ENCODE measurements at places on chromosomes 7 and 10.

DNA sequence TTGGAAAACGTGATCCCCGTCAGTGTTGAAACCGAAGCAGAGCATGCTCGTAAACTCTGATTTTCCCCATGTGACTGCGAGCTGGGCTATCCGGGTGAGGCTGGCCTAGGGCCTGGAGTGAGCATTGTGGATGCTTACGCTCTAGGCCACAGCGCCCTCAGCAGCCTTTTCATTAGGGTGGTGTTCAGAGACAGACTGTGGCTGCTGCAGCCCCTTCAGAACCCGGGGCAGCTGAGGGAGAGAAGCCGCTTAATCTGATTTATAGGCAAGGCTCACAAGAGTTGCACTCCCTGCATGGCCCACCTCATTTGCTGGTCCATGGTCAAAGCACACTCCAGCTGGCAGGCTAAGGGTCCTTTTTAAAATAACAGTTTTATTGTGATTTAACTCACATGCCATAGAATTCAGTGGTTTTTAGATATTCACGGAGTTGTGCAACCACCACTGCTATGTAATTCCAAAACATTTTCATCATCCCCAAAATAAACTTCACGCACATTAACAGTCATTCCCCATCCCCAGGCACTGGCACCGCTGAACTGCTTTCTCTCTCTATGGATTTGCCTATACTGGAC, 72.5 kb downstream of the SYPL1 start:
- DNase-seq: no peak

GRCh38 chr7:15603124-15603523, 41.3 kb upstream of the AGMO start:
- DNase-seq: no peak

DNA sequence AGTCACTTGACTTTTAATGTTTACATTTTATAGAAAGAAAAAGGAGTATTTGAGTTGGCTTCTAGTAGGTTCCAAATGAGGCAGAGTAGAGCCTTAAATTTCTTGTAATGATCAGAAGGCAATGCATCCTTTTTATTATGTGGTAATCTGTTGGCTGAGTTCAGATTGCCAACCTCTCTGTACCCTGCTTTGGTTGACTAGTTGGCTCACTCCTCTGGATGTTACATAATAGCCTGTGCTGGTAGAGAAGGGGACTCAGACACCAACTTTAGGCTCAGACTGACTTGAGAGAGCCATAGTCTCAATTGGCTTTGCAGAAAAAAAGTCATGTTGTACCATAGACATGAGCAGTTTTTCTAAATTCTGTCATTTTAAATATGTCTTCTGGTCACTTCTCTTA, 46.8 kb upstream of the GLCCI1 start:
- no peak for DNase-seq

DNA sequence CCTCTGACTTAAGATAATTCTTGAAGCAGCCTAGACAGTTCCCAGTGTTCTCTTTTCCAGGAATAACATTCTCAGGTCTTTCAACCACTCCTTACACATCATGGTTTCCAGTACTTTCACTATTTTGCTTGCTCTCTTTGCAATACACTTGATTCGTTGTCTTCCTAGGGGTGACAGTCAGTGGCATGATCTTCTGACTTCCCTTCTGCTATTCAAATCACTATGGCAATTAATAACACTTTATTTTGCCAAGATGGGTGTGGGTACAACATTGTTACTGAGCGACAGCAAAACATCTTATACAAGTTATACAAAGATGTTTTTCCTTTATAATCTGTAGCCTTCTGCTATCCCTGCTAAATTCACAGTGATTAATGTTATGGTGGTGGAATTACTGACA, 15.3 kb downstream of the ARL3 start:
- no peak for DNase-seq

DNA sequence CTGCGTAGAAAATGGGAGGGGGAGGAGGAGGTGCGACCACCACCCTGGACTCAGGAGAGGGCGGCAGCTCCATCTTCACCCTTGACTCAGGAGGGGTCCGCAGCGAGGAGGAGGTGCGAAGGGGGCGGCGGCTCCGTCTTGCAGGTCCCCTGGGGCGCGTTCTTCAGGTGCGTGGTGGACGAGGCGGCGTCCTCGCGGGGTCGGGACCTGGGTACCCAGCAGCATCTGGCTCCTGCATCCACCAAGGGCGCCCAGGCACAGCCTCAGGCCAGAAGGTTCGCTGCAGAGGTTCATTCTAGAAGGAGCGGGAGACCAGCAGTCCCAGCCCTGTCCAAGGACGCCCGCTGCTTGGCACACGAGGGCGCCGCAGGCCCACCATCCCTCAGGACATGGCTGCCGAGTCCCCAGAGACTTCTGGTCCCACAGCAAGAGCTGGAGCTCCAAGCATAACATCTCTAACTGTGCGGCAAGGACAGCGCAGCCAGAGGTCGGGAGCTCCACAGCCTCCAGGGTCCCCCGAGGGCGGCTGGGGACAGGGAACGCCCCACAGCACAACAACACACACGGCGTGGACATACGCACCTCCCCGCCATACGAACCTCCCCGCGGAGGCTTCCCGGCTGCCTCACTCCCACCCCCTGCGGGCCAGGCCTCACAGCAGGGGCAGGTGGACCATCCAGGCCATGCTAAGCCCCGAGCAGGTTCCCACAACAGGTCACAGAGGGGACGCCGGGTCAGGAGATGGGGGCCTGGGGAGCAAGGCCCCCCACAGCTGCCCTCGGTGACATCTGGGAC, 16.8 kb upstream of the DPYSL4 start:
- no peak for DNase-seq

DNA sequence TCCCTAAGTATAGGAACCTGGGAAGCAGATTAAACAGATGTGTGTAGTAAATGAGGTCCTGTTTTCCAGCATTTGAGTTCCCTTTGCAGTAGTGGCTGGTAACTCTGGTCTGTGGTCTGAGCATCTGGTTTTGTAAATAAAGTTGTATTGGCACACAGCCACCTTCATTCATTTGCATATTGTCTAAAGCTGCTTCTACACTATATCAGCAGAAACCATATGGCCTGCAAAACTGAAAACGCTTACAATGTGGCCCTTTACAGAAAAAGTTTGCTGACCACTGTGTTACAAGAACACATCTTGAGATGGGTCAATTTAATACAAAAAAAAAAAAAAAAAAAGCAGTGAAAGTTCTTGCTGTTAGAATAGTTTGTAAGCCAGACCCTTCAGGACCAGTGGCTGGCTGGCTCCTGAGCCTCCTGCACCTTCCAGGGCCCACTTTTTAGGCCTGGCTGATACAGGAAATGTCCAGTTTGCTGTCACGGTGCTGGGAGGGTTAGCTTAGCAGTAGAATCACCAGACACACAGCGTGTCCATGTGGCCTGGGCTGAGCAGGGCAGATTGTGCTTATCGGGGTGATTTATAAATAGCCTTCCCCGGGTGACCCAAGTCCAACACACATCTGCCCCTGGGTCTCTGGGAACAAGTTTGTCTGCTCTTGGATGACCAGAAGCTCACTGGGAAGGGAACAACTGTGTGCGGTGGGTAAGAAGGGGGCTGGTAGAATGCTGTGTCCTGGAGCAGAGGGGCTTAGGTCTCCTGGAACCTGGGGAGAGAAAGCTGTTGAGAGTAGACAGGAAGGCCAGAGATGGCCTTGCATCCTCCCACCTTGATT, 1.4 kb downstream of the C10orf71 start:
- no peak for DNase-seq

DNA sequence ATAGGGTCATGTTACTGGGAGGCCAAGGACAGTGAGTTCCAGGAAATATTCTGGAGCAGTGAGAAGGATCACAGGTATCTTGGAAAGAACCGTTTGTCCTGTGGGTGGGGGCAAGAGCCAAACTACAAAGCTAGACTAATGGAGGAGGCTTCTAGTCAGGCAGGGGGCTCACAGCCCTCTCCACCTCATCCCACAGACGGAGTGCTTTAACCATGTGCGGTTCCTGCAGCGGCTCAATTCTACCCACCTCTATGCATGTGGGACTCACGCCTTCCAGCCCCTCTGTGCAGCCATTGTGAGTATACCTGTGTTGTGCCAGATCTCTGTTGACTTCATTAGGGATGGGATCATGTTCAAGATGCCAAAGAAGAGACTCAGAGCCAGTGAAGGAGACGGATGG, 8.1 kb downstream of the SEMA4G start:
- DNase-seq: no peak
